ENCODE measurements at places on chromosomes 1 and 21.

GRCh38 chr1:225670806-225671733 is 18.1 kb upstream of the ENAH start:
- DNase-seq: peak; percentile 48

DNA sequence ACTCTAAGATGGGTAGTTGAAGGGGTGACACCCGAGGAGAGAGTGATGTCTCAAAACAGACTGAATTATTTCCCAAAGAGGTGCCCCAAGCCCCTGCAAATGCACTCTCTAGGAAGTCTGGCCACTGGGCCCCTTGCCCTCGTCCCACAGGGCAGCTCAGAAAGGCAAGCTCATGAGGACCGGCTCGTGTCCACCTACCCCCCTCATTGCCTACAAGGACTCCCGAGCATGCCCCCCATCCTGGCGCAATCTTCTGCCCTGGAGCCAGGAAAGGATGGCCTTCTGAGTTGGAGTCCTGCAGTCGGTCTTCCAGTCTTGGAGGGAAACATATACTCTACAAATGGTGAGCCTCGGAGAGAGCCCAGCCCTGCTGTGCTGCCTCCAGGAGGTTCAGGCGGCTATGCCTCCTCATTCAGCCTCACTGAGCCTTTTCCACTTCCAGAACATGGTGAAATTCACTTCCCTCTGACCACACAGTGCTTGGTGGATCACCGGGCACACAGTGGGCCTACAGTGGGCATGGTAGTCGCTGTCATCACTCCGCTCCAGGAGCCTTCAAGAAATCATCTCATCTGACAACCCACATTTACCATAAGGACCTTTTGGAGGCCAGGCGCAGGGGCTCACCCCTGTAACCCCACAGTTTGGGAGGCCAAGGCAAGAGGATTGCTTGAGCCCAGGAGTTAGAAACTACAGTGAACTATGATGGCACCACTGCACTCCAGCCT is 5.8 kb upstream of the WNT3A start:
- no peak for DNase-seq

DNA sequence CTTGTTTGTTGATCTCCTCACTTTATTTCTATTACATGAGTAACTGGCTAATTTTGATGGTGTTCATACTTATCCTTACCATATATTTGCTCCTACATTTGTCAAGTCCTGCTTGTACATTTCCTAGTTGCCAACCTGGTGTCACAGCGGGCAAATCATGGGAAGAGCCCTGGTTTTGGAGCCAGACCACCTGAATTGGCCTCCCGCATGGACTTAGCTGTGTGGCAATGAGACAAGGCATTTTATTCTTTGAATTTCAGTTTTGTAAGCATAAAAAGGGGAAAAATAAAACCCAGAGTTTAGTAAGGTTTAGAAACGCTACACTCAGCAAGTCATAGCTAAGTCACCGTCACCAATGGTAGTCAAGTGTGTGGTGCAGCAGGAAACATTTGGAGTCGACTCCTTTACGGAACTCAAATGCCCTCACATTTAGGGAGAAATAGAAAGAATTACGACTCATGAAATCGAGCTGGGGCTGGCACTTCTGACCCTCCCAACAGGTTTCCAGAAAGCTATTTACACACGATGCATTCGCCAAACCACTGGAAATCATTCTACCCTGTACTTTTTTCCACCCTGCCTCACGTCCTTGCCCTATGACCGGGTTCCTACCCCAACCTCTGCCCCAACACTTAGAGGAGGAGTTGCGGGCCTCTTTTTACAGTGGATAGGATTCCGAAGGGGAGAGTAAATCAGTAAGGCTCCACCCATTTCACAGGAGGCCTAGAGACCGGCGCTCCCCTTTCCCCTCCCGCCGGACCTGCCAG is 492 bp upstream of the PGM1 start:
- DNase-seq: no peak

GRCh38 chr1:86416343-86416742 is 7.6 kb upstream of the CLCA2 start:
- peak; percentile 40 for DNase-seq

DNA sequence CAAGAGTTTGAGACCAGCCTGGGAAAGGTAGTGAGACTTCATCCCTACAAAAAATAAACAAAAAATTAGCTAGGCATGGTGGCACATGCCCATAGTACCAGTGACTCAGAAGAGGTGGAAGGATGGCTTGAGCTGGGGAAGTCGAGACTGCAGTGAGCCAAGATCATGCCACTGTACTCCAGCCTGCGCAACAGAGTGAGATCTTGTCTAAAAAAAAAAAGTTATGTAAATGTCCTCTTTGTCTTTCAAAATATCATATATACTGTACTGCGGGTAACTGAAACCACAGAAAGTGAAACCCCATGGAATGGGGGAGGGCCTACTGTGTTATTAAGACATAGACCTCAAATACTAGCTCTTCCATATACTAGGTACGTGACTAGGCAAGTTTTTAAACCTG is 20.8 kb downstream of the ACADM start:
- peak; percentile 80 for DNase-seq

DNA sequence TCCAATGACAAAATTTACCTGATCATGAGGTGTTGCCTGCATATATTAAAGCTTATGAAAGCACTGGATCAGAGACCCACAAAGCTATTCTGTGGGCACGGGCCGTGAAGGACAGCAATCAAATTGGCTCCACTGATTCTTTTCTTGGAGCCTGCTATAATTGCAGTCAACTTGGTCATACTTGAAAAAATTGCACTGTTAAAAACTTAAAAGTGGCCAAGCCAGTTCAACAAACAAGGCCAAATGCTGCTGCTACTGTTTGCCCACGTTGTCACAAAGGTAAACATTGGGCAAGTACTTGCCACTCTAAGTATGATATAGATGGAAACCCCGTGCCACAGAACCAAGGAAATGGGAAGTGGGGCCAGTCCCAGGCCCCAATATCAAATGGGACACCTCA is 37.8 kb downstream of the CYP4A11 start:
- no peak for DNase-seq

DNA sequence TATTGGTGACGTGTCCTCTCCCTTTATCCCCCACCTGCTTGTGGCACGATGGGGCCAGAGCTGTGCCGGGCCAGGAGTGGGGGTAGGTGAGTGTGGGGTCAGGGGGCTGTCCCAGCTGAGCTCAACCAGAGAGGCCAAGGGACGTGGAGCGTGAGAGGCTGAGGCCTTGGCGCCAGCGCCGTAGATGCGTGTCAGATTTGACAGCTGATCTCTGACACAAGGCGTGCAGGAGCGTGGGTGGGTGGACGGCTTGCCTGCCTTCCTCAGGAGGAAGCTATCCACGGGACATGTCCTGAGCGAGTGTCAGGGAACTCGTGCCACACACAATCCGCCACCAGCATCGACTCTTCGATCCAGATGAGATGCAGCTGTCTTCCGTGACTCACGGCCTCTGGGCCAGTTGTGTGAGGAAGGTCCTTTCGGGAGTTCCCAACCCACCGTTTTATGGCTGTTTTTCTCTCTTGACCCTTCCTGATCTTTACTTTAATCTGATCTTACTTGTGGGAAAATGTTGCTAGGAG is 56.7 kb downstream of the SPSB1 start:
- no peak for DNase-seq

DNA sequence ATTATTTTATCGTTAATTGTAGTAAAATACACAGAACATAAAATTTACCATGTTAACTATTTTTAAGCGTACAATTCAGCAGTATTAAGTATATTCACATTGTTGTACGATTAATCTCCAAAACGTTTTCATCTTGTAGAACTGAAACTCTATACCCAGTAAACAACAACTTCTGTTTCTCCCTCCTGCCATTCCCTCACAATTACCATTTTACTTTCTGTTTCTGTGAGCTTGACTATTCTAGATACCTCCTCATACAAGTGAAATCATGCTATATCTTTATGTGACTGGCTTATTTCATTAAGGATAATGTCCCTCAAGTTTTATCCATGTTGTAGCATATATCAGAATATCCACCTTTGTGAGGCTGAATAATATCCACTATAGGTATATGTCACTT is 156.8 kb downstream of the ST6GALNAC3 start:
- no peak for DNase-seq

- peak; percentile 62 for DNase-seq
Measured at GRCh38 chr1:163263818-163264655, 57.7 kb upstream of the NUF2 start.

- DNase-seq: no peak
Measured at GRCh38 chr1:18693256-18694098, 62.8 kb downstream of the PAX7 start.

DNA sequence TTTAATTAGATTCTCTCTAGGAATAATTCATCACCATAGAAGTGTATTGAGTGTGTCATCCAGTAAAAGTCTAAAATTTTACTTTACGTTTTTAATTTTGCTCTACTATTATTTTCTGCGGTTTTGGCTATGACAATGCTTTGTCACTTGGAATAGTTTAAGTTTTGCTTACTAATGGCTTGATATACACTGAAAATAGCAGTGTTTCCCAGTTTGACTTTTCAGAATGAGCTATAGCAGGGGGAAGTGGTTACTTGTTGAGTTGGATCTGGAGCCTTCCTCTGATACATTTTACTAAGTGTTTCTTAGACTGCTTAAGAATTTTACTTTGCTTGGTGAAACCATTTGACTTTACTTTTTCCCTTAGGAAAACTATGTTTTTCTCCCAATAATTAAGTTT is 5.0 kb downstream of the DNAJC16 start:
- DNase-seq: no peak

GRCh38 chr1:116393792-116394191 is 20.7 kb downstream of the ATP1A1 start:
- no peak for DNase-seq

DNA sequence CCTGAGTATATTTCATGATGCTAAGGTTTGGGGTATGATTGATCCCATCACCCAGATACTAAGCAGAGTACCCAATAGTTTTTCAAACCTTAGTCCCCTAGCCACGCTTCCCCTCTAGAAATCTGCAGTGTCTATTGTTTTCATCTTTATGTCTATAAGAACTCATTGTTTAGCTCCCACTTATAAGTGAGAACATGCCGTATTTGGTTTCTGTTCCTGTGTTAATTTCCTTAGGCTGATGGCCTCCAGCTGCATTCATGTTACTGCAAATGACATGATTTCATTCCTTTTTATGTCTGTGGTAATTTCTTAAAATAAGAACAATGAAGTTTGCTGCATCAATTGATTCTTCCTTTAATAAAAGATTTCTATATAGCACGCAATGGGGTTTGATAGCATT is 301.3 kb downstream of the PLPP3 start:
- no peak for DNase-seq

DNA sequence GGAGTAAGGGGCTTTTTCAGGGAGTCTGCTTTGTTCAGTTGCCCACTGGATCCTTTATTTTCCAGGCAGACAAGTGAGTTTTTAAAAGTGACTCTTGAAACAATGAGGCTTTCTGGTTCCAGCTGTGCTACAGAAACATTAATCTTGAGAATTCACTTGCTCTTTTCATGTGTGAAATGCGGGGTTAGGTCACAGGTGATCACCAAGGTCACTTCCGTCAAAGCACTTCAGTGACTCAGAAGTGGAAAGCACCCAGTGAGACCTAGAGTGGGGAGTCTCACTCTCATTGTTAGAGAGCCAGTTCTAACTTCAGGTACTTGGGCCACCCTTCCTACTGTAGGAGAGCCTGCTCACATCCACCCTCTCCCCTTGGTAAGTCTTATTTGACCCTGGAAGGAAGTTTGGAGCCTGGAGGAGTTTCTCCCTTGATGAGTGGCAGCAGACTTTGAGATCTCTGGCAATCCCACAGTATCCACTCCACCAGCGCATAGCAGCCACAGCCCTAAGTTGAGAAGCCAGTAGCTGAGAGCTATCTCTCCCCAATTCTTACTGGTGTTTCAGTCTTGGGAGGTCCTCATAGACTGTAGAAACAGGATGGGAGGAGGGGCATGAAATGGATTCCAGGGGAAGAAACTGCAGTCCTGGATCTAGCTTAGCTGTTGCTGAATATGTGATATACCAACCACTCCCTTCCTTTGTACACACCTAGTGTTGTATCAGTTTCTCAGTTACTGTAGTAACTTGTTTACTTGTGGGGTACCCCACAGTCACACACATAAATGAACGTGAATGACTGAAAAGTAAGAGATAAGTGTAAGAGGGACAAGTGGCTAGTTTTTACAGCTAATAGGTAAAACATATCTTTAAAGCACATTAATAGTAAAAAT is 3.1 kb downstream of the TACSTD2 start:
- DNase-seq: peak; percentile 92

- peak; percentile 27 for DNase-seq
Measured at GRCh38 chr1:172449585-172450523, 6.0 kb upstream of the PIGC start.
